Activated T-cell treated with anti-CD3 and anti-CD28 coated beads, Interleukin-2, amount 50 U/mL, for 48 hours (primary cell): ENCODE measurements at places on chromosomes 11 and 22.

DNA sequence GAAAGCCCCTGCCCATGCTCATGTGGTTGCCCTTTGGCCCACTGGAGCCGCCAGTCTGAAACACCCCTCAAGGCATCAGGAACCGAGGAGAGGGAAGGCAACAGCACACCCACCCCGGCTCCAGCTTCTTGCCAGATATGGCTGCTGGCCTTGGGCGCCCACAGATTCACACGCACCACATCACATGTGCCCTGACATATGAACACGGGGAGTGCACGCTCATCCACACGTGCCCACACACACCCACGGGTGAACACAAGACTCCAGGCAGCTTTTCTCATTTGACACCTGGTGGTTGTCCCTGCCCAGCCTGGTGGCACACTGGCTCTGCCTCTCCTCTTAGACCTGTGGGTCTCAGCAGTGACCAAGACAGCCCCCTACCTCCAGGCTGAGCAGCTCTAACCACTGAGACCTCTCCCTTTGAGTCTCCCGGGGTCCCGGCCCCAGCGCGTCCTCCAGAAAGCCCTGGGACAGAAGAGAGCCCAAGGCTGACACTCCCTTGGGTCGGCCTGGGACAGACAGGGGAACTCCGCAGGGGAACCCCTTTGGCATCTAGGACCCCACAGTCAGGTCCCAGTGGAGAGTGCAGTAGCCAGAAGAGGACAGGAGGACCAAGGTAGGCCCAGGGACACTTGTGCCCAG is 2.7 kb upstream of the MAPK12 start:
- no peak for DNase-seq

GRCh38 chr11:120146413-120147093 is 8.6 kb upstream of the TRIM29 start:
- no peak for DNase-seq

GRCh38 chr11:95780544-95780943 is 9.0 kb downstream of the FAM76B start:
- no peak for DNase-seq

GRCh38 chr11:33860926-33861325 is 30.9 kb downstream of the LMO2 start:
- no peak for DNase-seq

DNA sequence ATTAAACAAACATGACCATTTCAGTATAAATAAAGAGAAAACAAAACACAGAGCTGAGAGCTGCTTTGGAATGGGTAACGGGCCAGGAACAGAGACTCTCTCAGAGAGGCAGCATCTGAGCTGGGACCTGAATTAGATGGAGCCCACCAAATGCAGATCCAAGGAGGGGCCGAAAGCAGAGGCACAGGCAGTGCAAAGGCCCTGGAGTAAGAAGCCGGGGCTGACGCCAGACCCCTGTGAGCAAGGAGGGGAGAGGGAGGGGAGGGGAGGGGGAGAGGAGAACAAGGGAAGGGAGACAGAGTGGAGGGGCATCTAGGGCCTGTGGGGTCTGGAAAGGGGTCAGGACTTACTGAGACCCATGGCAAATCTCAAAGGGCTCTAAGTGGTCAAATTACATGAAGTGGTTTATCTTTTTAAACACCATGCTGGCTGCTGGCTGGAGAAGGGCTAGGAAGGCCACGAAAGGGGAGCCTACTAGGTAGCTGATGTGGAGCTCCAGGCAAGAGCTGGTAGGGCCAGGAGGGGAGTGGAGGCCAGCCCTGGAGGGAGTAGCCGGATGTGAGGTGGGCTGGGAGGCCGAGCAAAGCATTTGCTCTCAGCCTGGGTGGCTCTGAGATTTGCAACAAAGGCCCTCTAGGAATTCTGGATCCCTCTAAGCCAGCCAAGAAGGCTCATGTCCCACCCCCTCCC is 3.2 kb downstream of the OSBPL5 start:
- no peak for DNase-seq

DNA sequence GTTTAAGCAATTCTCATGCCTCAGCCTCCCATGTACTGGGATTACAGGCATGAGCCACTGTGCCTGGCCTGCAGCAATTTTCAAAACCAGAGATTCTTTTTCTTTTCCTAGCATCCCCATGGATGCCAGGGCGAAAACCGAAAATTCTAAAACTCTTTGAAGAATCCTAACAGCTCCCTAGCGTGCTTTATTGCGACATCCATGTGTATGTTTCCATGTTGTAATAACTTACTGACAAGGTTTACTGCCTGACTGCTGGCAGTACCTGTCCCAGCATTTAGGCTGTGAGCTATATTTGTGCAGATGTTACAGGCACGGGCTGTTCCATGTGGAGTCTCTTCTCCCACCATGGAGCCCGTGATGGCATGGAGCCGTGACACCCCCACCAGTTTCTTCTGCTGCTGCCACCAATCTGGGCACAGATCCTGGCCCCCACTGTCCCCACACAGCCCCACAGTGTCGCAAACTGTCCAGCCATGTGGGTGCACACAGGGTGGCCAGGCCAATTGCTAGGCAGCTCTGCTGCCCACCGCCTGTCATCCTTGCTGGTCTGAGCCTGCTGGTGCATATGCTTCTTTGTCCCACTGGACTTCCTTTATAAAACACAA is 7.1 kb upstream of the TAB1 start:
- DNase-seq, result no peak

DNA sequence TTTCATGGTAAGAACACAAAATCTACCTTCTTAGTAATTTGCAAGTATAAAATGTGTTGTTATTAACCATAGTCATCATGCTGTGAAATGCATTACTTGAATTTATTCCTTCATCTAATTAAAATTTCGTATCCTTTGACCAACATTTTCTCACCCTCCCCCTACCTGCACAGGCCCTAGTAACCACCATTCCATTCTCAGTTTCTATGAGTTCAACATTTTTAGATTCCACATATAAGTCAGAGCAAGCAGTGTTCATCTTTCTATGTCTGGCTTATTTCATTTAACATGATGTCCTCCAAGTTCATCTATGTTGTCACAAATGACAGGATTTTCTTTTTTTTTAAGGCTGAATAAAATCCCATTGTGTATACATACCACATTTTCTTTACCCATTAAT is 43.5 kb upstream of the CCDC179 start:
- no peak for DNase-seq

GRCh38 chr11:130561441-130561881 is 113.0 kb downstream of the ADAMTS15 start:
- DNase-seq, result no peak

GRCh38 chr22:36301851-36302250 is 48.9 kb downstream of the APOL1 start:
- no peak for DNase-seq

- no peak for DNase-seq
These were observed 3.5 kb upstream of the IFITM10 start for GRCh38 chr11:1753929-1754305.

GRCh38 chr11:47495011-47495855 is 46.3 kb upstream of the RAPSN start:
- DNase-seq, result no peak

GRCh38 chr11:79648766-79649520 is 208.1 kb upstream of the TENM4 start:
- DNase-seq, result no peak

DNA sequence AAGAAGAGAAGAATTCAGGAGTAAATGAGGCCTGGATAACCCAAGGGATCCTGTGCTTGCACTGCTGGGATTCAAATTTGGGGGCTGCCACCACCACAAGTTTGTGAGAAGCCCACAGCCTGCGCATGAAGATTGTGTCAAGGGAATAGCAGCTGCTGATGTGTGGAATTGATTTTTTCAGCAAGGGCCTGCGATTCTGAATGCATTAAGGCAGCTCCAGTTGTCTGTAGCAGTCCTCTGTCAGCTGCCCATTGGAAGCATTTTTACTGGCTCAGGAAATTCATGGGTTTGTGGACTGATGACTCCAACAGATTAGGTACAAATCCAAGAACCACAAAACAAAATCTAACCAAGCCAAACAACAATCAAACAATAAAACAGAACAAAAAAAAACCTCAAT is 14.0 kb downstream of the ARVCF start:
- no peak for DNase-seq

DNA sequence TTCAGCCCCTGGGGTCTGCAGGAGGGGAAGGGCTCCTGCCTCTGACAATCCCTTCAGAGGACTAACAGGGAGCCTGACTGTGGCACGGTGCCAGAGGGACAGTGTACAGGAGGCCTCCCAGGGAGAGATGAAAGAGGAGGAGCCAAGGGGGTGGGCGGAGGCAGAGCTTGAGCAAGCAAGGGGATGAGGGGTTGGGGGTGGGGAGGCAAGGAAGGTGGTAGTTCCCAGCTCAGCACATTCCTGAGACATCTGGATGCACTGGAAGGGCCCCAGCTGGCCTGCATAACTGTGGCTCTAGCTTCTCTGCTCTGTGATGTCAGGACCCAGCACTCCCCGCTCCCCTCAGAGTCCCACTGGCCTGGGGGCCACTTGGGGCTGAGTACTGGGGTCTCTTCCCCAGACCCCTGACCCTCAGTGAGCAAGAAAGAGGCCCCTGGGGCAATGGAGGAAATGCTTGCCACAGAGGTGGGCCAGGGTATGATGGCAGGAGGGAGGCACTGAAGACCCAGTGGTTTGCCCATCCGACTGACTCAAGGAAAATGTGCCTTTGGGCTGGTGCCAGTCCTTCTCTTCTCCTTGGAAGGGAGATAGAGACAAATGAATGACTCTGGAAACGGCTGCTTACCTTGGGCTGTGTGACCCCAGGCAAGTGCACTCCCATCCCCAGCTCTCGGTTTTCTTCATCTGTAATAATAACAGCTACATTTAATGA is 13.3 kb downstream of the CREB3L1 start:
- DNase-seq, result no peak

- DNase-seq, result no peak
These were observed 94.0 kb downstream of the RCN1 start for GRCh38 chr11:32184723-32185376.

GRCh38 chr11:41461057-41461681 is 1.7 kb upstream of the LRRC4C start:
- no peak for DNase-seq

DNA sequence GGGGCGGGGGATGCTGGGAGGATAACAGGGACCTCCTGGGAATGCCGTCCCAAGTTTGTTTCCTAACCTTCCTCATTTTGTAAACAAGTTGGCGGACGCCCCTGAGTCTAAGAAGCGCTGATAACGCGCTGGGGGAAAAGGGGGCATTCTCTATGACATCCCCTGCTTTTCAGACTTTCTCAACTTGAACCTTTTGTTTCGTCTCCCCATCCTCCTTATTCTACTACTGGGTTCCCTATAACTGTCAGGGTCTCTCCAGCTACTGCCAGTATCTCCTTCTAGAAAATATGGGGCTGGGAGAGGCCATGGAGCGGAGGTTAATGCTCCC is 654 bp downstream of the TMEM86A start:
- no peak for DNase-seq

GRCh38 chr11:23112987-23113886 is 253.0 kb upstream of the CCDC179 start:
- no peak for DNase-seq

DNA sequence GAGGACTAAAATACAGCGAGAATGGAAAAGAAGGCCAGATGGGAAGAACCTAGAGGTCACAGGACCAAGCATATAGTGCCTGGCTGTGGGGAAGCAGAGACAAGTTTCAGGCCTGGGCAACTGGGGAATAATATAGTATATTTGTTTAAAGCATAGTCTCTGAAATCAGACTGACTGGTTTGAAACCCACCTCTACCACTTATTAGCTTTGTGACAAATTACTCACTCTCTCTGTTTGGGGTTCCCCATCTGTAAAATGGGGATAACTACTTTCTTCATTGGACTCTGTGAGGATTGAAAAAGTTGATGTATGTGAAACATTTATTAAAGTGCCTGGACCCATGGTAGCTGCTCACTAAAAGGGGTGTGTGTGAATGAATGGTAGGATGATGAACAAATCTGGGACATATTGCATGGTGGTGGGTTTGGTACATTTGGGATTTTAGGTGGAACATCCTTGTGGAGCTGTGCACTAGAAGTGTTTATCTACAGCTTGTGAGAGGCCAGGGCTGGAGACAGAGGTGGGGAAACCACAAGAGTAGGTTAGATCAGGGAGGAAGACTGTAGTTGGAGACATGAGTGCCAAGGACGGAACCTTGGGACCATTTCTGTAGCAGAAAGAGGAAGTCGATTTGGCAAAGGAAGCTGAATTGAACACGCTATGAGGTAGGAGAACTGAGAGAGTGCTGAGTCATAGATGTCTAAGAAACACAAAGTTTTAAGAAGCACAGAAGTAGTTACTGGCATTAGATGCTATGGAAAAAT is 52.6 kb downstream of the SWAP70 start:
- DNase-seq, result no peak

DNA sequence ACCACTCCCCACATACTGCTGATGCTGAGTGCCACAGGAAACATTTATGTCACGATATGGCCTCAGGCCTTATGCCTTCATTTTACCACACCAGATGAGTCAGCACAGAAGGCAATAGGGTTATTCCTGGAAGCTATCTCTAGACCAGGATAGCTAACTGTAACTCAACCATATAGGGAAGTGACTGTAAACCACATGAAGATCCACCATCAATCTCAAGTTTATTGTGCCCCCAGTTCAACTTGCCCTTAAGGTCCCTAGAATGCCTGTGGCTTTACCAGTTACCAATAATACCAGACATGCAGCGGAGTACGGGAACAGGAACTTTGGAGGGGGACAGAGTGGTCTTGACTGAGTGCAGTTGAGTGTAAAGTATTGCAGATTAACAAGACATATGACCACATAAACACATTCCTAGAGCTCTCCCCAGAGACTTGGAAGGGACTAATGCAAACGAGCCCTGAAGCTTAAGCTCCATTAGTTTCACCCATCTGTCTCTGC is 180.9 kb downstream of the KIF18A start:
- no peak for DNase-seq

- DNase-seq, result no peak
These were observed 10.7 kb downstream of the PCSK7 start for GRCh38 chr11:117220999-117221774.

GRCh38 chr22:41021061-41021612 is 70.0 kb downstream of the RBX1 start:
- no peak for DNase-seq

DNA sequence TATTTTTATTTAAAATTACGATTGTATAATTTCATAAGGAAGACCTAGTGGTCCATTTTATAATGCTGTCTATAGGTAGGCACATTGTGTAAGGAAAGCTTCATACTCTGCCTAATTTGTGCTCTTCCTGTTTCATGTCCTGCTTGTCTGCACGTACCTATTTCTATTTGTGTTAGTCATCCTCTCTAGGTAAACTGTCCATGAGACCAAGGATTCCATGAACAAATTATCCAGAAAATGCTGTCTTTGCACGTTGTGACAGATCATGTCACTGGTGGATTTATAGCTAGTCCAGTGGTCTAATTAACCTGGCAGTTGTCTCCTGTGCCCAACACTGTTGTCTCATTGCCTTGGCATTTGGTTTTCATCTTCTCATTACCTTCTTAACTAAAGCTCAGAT is 44.7 kb downstream of the DNAJC24 start:
- DNase-seq, result no peak

GRCh38 chr11:6418557-6419008 is 311 bp downstream of the APBB1 start:
- no peak for DNase-seq

GRCh38 chr11:61392981-61393595 is 701 bp downstream of the TMEM216 start:
- peak; percentile 43 for DNase-seq

- DNase-seq, result peak; percentile 69
These were observed 11.2 kb upstream of the IGLL1 start for GRCh38 chr22:23591201-23591791.
